Activated CD8-positive, alpha-beta memory T cell treated with anti-CD3 and anti-CD28 coated beads for 24 hours (primary cell): ENCODE measurements at places on chromosomes 12 and 14.

DNA sequence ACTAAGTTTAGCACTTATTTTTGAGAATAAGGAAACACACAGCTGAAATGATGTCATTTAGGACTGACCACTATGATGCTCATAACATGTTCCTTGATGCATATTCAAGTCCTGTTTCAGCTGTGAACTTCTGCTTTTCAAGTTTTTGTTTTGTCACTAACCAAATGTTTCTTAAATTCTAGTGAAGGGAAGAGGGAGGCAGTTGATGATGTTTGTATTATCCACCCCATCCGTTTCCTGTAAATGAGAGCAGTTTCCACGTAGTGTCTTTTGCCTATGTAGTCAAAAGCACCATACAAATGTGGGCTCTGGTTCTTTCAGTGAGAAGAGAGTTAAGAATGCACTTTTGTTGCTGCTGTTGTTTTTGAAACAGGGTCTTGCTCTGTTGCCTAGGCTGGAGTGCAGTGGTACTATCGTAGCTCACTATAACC lies 491.8 kb downstream of the PCNX1 start:
- DNase-seq = no peak

GRCh38 chr14:35277179-35277578 lies 15.0 kb upstream of the PSMA6 start:
- no peak for DNase-seq

DNA sequence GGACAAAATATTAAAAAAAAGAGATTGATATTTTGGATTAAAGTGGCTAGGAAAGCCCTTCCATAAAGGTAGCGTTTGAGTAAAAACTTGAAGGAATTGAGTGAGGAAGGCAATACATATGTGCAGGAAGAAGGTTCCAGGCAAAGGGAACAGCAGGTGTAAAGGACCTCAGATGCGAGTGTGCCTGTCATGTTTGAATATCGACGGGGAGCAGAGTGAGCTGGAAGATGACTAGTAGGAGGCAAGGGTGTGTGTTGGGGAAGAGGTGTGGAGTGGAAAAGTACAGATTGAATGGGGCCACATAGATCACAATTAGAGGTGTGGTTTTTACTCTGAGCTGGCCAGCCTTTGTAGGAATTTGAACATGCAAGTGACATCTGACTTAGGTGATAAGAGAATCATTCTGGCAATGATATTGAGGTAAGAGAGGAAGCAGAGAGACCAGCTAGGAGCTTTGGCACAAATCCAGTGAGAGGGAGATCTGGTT lies 15.0 kb upstream of the FBXO33 start:
- no peak for DNase-seq

GRCh38 chr12:6049992-6050391 lies 74.5 kb downstream of the VWF start:
- DNase-seq = no peak

DNA sequence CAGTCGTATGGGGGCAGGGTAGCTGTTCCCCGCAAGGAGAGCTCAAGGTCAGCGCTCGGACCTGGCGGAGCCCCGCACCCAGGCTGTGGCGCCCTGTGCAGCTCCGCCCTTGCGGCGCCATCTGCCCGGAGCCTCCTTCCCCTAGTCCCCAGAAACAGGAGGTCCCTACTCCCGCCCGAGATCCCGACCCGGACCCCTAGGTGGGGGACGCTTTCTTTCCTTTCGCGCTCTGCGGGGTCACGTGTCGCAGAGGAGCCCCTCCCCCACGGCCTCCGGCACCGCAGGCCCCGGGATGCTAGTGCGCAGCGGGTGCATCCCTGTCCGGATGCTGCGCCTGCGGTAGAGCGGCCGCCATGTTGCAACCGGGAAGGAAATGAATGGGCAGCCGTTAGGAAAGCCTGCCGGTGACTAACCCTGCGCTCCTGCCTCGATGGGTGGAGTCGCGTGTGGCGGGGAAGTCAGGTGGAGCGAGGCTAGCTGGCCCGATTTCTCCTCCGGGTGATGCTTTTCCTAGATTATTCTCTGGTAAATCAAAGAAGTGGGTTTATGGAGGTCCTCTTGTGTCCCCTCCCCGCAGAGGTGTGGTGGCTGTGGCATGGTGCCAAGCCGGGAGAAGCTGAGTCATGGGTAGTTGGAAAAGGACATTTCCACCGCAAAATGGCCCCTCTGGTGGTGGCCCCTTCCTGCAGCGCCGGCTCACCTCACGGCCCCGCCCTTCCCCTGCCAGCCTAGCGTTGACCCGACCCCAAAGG lies 804 bp downstream of the GAPDH start:
- DNase-seq = peak; percentile 90

- DNase-seq = no peak
Observed at GRCh38 chr12:57817261-57817989, 1.1 kb downstream of the AVIL start.

DNA sequence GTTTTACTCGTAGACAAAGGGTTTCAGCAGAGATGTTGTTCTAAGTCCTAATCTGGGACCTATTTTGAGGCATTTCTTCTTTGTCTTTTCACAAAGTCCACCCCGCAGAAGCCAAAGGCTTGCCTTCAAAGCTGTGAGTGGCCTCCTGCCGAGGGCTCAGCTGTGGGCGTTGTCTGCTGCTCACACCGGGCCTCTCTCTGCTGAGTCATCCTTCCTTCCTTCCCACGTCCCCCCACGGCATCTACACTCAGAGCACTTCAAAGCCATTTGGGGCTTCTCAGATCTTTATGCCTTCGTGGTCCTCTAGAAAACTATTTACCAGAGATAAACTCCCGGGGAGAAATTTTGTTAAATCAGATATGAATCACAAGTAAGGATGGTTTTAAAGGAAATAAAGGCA lies 115.9 kb upstream of the TMPO start:
- DNase-seq = peak; percentile 79
